ENCODE measurements at places on chromosomes 13 and 19.

DNA sequence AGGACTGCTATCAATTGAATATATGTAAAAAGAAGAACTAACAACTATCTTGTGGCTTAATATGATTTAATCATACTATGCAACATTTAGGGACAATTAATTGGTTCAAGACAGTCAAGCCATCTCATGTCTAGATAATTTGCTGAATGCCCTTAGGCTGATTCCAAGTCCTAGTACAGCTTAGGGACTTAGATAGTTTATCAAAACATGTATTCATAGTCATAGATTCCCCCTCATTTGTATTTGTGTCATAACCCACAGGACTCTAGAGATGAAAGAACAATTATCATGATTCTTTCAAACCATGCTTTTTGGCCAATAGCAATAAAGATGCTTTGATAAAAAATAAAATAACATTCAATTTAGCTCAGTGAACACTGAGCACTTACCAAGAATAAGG, 607.6 kb downstream of the SLITRK1 start:
- DNase-seq = no peak

DNA sequence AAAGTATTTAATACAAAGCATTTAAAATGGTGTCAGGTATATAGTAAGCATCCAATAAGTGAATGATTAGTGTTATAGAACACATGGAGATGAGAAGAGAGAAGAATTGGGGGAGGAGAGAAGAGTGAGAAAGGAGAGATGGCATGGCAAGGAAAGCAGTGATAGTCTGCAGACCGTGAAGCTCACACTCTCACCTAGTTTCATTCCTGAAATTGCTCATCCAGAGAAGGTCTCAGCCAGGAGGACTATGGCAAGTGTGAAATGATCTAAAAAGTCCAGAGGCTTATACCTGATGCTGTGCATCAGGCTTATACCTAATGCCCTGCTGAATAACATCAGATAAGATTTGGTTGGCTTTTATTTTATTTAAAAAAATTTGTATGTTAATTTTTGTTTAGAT, 351.6 kb upstream of the KLF12 start:
- no peak for DNase-seq

DNA sequence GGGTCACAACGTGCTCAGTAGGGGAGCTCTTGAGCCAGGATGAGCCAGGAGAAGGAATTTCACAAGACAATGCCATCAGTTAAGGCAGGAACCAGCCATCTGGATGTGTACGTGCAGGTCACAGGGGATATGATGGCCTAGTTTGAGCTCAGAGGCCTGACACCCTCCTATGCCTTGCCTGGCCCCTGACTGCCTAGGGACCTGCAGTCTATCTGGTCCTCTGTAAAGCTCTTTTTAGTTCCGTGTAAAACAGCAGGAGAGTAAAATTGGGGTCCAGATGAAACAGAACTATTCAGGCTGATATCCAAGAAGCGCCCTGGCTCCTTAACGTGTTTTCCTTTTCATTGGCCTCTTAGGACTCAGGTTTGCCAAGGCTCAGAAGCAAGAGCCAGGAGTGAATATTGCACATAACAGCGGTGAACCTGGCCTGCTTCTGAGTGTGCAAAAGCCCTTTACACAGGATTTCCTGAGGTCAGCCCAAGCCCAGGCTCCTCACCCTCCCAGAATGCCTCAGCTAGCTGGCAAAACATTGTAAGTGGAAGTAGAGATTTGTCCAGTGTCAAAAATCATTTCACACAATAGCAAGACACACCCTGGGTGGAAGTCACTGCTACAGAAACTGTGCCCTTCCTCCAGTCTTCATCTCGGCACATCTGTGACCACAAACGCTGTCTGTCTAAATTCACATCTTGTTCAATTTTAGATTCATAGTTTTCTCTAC, 777.2 kb downstream of the UQCRFS1 start:
- no peak for DNase-seq

GRCh38 chr13:30679483-30680330, 55.6 kb upstream of the ALOX5AP start:
- peak; percentile 83 for DNase-seq

DNA sequence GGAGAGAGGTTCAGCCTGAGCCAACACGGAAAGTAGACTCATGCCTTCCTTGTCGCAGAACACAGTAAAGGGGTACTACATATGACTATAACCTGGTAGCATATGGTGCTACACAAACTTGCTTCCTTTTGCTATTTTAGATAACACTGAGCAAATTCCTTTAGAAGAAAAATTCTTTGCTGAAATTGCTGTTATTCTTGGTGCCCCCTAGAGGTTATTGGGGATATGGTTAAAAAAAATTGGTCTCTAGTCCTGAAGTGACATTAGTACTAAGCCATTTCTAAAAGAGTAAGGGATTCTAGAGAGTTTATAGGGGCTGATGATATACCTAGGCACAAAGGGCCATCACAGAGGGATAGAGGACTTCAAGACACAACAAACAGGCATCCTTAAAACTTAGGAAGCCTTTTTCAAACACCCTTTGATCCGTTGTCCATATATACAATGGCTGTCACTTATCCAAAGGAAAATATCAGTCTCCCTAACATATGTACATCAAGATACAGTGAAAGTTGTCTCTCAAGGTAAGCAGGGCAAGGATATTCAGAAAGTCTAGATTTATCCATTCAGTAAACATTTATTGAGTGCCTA, 13.9 kb upstream of the HS6ST3 start:
- DNase-seq = peak; percentile 24

DNA sequence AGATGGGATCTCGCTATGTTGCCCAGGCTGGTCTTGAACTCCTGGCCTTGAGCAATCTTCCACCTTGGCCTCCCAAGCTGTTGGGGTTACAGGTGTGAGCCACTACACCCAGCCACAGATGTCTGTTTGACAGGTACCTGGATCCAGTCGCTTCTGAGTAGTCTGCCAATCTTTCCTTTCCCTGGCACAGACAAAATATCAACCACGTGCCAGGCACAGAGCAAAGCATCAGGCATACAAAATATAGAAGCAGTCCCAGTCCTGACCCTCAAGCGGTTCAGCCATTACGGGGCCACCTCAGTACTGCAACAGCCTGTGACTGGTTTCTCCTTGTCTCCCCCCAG, 3.8 kb downstream of the ELAVL1 start:
- no peak for DNase-seq

DNA sequence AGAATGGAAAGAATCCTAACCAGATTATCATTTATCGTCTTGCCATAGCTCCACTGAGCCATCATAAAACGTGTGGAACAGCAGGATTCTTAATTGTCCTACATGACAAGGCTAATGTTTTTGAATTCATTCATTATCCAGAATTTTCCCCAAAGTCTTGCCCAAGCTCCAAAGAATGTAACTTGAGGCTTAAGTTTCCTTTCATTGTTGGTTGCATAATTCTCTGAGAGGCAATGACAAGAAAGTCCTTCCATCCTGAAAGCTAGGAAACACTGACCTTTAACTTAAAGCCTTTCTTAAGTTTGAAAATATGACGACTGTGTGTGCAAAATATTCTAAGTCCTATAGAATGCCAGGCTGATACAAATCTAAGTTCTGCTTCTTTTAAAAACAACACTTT, 546.1 kb downstream of the SUCLA2 start:
- no peak for DNase-seq

- peak; percentile 33 for DNase-seq
Observed at GRCh38 chr13:97621631-97622030, 187.7 kb downstream of the RAP2A start.

DNA sequence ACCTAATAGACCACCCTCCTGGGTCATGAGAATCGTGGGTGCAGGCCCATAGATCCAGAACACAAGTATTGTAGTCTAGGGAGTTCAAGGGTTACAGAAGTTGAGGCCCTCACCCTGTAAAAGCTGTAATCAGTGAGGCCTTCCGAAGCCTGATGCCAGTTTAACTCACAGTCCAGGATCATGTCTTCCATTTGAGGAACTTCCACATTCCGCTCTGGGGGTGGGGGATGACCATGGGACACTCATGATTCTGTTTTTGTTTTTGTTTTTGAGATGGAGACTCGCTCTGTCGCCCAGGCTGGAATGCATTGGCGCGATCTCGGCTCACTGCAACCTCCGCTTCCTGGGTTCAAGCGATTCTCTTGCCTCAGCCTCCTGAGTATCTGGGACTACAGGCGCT, 1.7 kb upstream of the RASIP1 start:
- no peak for DNase-seq

DNA sequence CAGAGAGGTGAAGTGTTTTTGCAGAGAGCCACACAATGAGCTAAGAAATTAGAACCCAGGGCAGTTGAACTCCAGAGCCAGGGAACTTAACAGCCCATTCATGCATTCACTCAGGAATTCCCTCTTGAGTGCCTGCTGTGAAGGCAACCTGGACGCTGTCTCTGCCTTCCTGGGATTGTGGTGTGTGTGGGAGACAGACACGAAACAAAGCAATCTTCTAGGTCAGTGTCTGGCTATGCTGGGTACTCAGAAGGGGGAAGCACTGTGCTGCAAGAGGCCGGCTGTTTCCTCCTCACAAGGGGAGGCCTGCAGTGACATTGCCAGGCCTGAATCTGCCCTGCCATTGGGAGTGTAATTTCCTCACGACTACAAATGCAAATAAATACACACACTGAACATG, 9.7 kb downstream of the BCKDHA start:
- no peak for DNase-seq

- no peak for DNase-seq
Observed at GRCh38 chr13:44155422-44156293, 218.0 kb upstream of the SERP2 start.

DNA sequence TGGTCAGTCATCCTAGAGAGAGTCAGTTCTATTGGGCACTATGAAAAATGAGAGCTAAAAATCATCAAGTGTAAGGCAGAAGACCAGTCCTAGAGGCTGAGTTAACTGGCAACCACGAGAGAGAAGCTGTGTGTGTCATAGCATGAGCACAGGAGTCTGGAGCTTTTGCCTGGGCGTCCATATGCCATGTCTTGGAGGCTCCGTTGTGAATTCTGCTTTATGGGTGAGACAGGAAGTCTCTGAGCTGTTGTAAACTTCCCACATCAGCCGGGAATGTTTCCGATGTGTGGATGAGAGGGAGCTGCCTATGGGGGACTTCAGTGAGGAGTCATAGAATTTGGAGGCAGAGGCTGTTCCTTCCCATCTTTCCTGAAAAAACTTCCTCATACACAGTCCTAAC, 120.0 kb downstream of the ITGBL1 start:
- DNase-seq = peak; percentile 35

DNA sequence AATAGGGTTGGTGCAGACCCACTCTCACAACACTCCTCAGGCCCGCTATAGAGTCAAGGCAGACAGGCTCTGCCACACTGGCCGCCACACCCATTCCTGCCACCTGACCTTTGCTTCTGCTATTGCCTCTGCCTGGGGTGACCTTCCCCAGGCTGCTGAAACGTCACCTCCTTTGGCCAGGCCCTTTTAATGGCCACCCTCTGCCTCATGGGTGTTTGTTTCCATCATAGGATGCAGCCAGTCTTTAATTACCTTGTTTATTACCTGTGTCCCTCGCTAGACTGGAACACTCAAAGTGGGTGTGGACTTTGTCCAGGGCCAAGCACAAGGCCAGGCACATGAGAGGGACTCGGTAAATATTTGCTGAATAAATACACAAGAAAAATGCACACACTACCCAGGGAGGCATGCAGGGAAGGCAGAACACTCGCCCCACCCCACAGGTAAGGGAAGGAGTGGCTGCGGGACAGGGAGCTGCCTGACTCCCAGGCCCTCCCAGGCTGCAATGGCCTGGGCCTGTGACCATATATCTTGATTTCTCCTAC, 3.2 kb downstream of the LSM4 start:
- DNase-seq = no peak

DNA sequence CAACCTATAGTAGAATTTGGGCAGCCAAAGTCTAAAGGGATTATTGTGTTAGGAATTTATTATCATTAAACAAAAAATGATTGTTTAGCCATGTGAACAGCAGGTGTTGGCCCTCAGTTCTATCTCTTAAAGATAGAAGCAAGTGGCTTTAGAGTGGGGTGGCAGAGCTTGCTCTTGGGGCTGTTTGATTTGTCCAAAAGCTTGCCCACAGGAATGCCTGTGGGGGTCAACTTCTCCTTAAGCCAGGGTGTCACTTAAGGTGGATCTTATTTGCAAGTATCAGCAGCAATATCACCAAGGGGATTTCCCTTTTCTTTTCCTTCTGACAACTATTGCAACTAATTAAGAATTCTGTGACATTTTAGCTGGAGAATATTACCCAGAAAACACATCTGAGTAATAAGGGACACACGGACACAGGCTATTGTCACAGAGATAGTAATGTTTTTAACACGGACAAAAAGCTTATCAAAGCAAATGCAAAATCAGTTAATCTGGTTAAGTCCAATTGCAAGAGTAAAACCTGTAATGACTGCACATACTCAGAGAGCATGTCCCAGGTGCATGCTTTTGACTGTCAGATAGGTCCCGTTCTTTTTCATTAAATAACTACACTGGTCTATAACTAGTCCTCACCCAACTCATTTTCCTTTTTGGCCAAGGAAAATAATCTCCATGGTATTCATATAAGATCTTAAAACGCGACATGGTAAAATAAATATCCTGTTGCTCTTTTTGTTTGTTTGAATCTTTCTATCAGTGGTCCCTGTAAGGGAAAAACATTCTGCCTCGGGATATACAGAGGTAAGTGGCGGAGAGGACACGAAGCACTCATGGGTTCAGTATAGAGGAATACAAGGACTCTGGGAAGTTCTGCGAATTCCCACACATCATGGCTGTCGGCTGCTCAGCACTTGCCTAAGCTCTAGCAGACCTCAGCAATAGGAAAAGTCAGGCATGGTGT, 172.1 kb upstream of the RFC3 start:
- DNase-seq = peak; percentile 55

DNA sequence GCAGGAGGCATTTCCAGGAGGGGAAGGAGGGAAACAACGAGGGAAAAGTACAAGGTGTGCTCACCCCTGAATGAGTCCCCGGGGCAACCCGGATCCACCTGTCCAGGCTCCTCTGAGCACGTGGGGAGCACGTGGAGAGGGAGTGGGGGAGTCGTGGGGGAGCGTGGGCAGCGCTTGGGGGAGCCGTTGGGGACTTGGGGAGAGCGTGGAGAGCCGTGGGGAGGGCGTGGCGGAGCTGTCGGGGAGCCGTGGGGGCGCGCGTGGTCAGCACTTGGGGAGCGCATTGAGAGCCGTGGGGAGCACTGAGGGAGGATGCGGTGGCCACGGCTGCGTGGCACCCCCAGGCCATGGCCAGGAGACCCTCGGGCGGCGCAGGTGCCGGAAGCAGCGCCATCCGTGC, 52.8 kb downstream of the IRS2 start:
- DNase-seq = no peak

DNA sequence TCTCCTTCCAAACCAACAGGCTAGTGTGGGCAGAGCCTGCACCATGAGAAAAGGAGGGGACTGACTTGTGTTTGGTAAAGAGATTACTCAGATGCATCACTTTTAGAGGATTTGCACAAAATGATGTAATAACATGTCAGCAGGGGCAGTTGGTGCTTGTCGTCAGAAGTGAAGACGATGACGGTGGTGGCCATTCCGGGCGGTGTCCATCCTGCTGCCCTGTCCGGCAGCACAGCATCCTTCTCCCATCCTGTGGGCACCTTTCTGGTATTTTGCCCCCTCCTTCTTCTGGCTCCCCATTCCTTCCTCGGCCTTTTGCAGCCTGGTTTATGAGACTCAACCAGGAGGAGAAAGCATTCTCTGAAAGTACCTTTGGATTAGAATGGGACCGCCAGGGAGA, 160.1 kb downstream of the TEX29 start:
- DNase-seq = no peak
